ENCODE measurements at places on chromosomes 1 and 21. TPM values are rescaled to one million over a fixed set of nuclear protein-coding genes. Genes with fewer than 3 reads are reported as not detected.

DNA sequence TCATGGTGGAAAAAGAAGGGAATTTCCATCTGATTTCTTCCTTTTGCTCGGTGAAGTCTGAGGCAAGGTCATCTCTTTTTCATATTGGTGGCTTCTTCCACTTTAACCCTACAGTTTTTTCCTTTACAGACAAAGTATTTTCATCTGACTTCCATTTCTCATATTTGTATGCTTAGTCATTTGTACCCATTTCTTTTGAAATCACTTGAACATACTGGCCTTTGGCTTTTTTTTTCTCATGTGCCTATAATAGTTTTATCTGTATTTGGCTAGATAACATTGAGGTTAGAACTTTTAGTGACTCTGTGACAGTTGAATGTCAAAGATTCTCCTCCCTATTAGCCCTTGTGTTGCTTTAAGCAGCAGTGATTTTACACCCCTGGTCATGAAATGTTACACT, 27.7 kb downstream of the IL12RB2 start:
- DNase-seq, result no peak

- no peak for DNase-seq
These were observed 96.2 kb downstream of the MATN1 start for GRCh38 chr1:30627206-30627605.

- no peak for DNase-seq
These were observed 467.3 kb upstream of the RGS18 start for GRCh38 chr1:191690931-191691330.

DNA sequence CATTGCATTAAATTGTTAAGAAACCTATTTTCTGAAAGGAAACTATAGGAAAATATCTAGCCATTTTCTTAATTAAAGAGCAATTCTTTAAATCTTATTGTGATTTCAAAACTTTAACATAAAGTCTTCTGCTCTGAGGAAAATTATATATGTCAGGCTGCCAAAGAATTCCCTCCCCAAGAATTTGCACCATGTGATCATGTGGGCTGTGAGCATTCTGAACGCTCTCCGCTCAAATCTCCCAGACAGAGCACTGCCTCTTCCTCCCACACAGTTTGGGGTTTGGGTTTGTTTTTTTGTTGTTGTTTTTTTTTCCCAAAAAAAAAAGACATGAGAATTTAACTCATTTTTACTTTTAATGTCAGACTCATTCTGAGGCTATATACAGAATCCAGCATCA, 155.9 kb upstream of the PALMD start:
- no peak for DNase-seq

DNA sequence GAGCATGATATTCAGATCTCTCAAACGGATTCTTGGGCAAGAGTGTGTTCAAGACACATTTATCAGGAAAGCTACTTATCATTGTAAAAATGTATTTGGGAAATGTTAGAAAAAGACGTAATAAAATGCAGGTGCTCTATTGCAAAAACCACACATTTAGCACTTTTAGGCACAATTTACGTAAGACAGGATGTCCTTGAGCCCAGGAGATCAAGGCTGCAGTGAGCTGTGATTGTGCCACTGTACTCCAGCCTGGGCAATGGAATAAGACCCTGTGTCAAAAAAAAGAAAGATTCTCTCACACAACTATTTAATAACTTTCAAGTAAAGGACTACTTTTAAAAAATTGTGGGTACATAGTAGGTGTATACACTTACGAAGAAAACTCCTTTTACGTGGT, 18.4 kb downstream of the SLC25A33 start:
- DNase-seq, result no peak

- no peak for DNase-seq
These were observed 113.1 kb downstream of the FGGY start for GRCh38 chr1:59409986-59410385.

GRCh38 chr1:54407154-54407403, 885 bp upstream of the SSBP3 start:
- no peak for DNase-seq

DNA sequence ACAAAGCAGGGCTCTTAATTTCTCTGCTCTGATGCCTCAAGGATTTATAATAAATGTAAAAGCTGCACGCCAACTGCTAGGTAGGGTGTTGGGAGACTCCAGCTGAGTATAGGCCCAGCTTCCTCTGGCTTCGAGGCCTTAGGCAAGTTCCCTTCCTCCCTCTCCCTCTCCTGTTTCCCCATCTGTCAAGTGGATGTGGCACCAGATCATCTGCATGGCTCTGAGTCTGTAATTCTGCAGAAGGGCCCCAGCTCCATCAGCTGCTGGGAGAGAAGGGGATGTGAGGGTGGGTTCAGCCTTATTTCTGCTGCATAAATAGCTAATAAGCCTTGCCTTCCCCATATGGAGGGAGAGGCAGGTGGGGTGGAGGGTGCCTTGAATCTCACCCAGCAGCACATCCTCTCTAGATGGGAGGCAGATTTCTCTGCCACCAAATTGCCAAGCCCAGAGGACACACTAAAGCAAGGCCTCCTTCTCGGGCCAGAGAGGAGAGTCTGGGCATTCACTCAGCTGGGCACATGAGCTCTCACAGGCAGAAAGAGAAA, 3.8 kb downstream of the TRIM62 start:
- DNase-seq, result no peak

DMRTA2 gene
- not detected for polyA plus RNA-seq

- no peak for DNase-seq
These were observed 351.0 kb downstream of the COL11A1 start for GRCh38 chr1:102757363-102757762.

DNA sequence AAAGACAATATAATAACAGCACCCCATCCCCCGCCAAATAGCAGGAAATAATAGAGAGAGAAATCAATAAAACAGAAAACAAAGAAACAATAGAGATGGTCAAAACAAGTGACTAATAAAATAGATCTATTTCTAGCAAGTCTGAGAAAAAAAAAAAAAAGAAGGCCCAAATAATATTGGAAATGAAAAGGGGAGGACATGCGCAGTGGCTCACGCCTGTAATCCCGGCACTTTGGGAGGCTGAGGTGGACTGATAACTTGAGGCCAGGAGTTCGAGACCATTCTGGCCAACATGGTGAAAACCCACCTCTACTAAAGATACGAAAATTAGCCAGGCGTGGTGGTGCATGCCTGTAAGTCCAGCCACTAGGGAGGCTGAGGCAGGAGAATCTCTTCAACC, 18.5 kb upstream of the HCRTR1 start:
- DNase-seq, result no peak

- DNase-seq, result no peak
These were observed 4.9 kb upstream of the MIIP start for GRCh38 chr1:12014141-12014991.

- no peak for DNase-seq
These were observed 56.2 kb upstream of the EDEM3 start for GRCh38 chr1:184810735-184811343.

CSRP1 gene
- polyA plus RNA-seq, result 27.7 TPM

- DNase-seq, result no peak
These were observed 1.5 kb downstream of the CACHD1 start for GRCh38 chr1:64471218-64472039.

DNA sequence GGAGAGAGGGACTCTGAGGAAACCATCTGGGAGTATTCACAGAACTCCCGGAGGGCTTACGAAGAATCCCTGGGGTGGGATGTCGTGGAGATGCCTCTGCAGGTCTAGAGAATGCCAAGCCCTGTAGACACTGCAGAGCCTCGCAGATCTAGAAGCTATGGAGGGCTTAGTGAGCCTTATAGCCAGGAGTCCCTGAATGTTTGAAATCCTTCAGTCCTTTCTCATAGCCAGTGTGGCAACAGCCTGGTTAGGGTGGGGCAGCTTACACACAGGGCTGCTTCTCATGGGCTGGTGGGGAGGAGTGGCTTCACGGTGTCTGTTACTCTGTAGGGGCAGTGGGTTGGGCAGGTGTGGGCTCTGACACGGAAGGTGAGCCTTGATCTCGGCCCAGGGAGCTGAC, 44.2 kb upstream of the KDM4A start:
- DNase-seq, result no peak

GRCh38 chr1:3672231-3672970, 20.1 kb downstream of the TP73 start:
- DNase-seq, result no peak

DNA sequence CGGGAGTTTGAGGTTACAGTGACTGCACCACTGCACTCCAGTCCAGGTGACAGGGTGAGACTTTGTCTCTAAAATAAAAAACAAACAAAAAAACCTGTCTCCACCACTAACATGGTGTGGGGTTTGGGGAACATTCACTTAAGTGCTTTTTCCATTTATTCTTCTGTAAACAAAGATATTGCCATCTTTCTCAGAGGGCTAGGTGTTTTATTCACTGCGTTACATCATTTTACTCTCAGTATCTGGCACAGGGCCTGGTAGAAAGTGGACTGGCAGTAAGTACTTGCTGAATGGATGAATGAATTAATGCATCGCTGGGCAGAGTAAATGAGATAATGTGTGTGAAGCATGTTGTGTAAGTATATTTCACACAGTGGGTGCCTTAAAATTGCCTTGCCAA, 20.1 kb downstream of the KIAA0040 start:
- no peak for DNase-seq

DNA sequence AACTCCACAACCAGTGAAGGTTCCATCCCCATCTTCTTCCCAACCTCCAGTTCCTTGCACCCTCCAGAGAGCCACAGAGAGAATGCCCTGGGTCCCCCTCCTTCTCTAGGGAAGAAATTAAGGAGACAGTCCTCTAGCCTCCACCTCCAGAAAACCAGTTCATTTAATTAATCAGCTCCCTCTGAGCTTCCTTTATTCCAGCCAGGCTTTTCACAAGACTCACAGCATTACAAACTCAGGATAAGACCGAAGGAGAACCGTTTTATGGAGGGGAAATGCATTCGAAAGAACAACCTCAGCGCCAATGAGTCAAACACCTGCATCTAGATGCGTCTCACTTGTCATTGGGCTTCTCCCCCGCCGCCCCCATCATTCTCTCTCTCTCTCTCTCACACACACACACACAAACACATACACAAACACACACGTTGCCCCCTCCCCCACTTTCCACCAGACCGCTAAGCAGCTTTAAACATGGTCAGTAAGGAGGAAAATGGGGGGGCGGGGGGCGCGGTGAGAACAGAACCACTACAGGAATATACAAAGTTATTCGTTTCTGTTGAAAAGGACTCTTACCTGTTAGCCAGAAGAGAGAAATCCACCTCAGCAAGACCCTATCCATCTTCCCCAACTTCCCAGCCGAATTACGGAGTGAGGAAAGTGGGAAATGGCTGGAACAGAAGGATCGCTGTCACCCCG, 544 bp downstream of the ILDR2 start:
- DNase-seq, result peak; percentile 14

DNA sequence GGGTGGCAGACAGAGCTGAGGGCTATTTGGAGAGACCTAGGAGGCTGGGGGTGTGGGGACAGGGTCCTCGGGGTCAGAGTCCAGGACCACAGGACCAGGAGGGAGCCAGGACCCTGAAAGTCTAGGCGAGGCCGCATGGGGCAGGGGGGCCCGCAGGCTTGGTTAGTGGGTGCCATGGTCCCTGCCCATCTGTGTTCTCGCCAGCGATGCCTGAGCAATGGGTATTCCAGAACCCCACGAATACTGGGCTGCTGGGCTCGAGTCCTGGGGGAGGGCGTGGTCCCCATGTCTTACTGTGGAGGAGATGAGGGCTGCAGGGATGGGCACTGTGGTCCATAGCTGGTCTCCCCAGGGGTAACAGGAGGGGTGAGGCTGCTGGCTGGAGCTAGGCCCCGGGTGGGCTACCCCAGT, 2.0 kb downstream of the KRTAP10-6 start:
- DNase-seq, result no peak

GRCh38 chr1:175217721-175218531, 25.4 kb upstream of the KIAA0040 start:
- no peak for DNase-seq

OR10R2 gene
- not detected for polyA plus RNA-seq

GRCh38 chr1:175597969-175598765, 145.2 kb downstream of the TNR start:
- DNase-seq, result no peak

GRCh38 chr1:218297867-218298266, 12.8 kb downstream of the RRP15 start:
- DNase-seq, result no peak

ADAM30 gene
- polyA plus RNA-seq, result not detected

MIXL1 gene
- polyA plus RNA-seq, result 0.45 TPM

DNA sequence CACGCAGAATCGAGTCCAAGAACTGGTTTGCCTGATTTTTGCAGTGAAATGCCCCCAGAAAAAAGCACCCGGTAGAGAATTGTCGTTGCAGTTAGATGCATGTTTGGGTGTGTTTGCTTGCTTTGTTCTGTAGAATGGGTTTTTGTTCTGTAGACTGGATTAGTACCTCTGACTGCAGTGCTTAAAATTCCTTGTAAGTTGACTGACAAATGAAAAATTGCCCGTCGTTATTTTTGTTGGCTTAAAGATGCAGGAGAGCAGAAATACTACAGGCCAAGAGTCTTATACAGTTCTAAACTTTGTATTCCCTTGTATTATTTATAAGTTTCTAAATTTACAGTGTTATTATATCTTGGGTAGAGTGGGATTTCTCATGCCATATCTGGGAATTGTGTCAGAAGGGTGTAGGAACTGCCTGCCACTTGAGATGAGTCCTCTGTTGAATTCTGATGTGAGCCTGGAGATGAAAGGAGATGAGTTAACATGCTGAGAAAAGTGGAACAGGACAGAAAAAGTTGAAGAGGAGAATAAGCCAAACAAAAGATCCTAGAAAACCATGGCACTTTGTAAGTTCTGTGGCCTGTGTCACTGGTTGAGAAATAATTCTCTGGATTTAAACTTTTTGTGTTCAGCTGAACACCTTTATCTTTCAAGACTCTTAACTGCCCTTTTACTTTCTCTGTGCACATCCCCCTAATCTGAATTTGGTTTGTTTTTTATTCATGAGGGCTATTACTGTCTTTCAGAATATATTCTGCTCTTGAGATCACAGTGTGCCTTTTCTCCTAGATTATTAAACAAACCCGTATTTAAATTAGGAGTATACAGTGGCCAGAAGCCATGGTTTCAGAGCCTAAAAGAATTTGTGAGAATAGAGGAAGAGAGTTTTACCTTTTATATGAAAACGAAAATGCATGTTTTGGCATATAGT, 1.4 kb downstream of the DESI2 start:
- DNase-seq, result no peak

NUF2 gene
- polyA plus RNA-seq, result 1.7 TPM

GRCh38 chr21:14405962-14406361, 23.0 kb upstream of the HSPA13 start:
- no peak for DNase-seq

DNA sequence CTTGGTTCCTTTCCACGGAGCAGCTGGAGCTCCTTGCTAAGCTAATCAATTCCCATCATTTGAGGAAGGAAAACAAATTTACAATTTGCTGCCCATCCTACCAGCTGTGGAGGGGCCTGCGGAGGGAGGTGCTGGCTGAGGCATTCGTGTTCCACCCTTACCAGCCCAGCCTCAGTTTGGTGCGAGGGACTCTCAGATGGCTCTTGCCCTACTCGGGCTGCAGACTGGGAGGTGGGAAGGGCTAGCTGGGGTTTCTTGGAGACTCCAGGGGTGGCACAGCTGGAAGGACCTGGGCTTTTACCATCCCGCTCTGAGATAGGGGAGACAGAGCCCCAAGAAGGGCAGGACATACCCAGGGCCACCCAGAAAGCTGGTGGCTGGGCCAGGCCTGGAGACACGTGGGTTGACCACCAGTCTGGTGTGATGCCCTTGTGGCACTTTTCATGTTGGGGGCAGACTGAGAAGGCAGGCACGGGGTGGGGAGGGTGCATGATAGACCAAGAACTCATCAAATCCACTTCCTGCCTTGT, 17.7 kb downstream of the DISP3 start:
- DNase-seq, result no peak

Data from naive B cell (primary cell).